ENCODE measurements at places on chromosomes 1 and 21. TPM values are rescaled to one million over a fixed set of nuclear protein-coding genes. Genes with fewer than 3 reads are reported as not detected.

DNA sequence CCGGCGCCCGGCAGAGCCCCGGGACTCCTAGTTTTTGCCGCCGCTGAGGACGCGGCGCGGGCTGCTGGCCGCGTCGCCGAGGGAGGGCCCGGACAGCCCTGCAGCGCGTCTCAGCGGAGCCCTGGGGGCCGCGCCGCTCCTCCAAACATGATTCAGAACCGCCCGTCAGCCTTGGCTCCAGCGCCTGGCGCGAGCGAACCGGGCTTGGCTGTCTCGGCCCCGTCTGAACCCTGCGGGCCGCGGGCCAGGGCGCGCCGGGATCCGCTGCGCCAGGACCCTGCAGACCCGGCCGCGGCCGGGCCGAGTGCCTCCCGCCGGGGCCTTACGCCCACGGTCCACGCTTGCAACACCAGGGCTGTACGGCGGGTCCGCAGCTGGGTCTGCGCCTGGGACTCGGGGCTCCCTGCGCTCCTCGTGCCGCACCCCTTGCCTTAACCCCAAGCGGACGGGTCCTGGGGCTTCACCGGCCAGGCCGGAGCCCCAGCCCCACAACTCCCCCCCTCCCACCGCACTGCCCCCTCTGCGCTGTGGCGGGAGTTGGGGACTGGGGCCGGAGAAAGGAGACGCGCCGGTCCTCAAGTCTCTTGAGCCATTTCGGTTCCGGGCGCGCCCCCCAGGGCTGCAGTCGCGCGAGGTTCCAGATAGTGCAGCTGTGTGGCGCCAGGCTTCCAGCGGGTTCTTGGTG is 48.4 kb upstream of the CD34 start:
- DNase-seq, result peak; percentile 33

DNA sequence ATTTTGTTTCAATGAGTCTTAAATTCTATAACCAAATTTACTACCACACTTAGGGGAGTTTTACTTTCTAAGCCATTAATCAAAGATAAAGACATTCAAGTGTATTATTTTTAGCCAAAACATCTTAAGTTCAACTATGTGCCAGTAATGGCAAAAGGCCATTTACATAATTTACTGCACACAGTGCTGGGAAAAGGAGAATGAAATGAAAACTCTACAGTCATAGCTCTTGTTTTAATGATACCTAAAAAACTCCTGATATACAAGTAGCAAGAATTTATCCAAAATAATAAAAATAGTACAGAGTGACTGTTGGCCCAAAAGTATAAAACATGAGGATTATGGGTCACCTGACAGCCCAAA is 42.4 kb upstream of the C1orf198 start:
- DNase-seq, result no peak

DNA sequence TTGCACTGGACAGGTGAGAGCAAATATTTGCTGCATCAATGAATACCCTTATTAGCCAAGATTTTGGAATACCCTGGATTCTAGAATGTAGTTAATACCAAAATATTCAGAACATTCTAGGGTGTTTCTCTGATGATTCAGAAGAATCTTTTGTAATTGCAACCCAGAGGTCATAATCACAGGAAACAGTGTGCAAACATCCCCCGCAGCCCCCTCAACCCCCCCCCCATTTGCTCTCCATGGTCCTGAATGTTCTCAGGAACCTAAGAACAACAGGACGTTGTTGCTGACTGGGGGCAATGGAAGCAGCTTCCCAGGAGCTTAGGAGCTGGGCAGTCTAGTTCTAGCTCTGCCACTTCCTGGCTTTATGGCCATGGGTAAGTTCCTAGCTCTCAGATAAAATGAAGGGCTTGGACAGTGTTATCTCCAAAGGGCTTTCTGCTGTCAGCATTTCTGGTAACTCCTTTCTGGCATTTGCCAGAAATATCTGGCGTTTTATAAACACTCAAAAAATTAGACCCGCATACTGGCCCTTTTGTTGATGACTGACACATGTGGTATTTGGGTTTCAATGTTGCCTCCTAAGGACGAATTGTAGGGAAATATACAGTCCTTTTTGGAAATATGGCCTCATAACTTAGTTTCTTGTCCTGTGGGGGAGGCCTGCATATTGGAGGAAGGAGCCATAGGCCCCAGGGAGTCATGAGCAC is 178.6 kb downstream of the RRAGC start:
- no peak for DNase-seq

DNA sequence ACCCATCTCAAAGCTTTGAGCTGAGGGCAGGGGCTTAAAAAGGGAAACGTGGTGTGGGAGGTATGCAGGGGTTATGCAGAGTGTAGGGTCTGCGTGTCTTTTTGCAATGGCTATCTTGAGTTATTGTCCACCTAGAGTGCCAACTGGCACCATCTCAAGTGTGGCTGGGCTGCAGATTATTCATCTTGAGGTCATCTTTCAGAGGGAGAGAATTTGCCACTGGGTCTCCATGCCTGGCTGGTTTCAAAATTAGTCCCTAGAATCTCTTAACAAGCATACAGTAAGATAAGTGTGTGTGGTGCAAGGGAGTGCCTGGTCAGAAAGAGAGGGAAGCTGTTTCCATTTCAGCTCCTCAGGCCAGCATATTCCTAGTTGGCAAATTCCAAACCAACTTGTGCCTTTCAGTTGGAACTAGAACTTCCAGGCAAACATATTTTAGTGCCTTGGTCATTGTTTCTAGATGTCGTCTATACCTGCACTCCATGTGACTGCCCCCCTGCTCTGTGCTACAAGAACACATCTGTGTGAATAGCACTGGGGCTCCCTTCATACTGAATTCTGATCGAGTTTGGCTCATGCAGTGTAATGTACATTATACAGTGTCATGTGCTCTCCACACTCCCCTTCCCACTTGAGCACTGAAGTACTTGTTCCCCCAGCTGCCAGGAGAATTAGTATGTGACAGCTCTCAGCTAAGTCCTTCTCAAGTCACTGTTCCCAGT is 5.0 kb upstream of the OR2T8 start:
- no peak for DNase-seq

DNA sequence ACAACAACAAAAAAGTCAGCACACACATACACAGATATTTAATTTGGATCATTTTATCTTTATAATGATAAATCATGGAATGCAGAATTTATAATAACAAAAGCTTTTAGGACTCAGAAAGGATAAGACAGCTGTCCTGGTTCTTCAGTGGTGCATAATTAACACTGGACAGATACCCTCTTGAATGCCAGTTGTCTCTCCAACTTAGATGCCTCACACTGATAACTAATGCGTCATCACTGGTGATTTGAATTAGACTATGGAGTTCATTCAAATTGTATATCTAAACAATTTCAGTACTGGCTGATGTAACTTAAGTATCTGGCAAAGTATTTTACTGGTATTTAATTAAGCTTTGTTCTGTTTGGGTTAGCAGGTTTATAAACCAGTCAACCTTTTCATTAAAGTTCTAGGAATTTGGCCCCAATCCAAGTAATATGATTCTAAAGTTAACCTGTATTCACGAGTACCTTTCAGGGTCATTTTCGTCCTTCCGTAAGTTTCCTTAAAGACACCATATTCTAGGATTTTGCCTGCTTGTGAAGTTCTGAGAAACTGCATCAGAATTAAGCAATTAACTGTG is 1199.5 kb upstream of the TMPRSS15 start:
- DNase-seq, result no peak

GRCh38 chr1:44907893-44908292 is 64.8 kb upstream of the PTCH2 start:
- DNase-seq, result no peak

DNA sequence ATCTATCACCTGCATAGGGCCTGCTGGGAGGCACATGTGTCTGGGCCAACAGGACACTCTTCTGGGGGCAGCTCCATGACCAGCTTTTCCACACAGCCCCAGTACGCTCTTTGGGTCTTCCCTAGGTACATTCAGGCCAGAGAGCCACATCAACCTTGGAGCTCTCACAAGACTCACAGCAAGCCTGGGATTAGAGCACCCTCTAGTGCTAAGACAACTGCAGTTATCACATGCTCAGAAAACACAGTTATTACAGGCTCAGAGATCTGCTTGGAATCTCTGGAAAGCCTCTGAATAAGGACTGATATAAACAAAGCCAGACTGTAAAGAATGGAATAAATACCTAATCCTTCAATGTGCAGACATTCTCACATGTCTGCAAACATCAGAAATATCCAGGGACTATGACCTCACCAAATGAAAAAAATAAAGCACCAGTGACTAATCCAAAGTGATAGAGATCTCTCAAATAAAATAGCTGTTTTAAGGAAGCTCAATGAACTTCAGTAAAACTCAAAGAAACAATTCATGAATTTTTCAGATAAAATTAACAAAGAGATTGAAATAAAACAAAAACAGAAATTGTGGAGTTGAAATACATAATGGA is 563.9 kb upstream of the NR5A2 start:
- DNase-seq, result peak; percentile 44

- no peak for DNase-seq
These were observed 47.4 kb downstream of the GRIK1 start for GRCh38 chr21:29892379-29892778.

DNA sequence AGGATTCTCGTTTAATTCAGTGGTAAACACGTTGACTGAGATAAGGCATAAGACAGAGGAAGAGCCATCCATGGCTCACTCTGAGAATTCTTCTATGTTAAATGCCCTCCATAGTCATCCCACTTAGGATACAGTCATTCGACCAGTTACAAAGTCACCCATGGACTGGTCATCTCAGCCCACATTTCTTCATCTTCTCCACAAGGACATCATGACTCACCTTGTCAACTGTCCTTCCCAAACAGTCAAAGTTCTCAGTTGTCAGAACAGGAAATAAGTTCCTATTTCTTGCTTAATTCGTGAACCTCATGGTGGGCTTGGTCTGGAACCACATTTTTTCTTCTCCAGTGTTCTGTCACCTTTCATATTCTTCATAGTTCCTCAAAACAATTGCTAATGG is 133.2 kb downstream of the TGFB2 start:
- no peak for DNase-seq

DNA sequence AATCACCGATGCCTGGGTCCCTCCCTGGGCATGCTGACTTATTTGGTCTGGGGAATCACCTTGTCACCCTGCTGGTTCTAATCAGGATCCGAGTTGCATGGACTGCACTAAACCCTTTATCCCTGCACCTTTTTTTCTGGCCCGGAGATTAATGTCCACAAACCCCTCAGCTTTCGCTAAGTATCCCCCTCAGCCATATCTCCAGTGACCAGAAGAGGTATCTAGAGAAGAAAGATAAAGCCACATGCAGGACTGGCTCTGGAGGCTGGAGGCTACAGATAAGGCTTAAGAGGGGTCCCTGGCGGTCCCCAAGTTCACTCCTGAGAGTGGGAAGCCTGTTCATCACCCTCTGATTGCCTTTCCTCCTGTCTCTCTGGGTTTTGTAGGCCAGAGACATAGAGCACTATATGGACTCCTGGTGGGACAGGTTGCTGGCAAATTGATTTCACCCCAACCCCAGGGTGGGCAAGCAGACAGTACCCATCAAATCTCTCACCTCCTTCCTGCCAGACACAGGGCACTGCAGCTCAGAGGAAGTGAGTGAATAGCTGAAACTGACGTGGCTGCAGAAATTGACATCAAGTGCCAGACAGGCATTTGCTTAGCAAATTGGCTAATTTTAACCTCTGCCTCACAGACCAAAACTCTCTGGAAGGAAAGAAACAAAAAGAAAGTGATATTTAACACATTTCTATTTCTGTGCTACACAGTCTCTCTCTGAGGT is 38.8 kb downstream of the HMGB4 start:
- no peak for DNase-seq

GRCh38 chr1:240737298-240737697 is 125.3 kb upstream of the GREM2 start:
- DNase-seq, result no peak

GRCh38 chr1:13967707-13968106 is 267.7 kb downstream of the PRDM2 start:
- DNase-seq, result no peak

DNA sequence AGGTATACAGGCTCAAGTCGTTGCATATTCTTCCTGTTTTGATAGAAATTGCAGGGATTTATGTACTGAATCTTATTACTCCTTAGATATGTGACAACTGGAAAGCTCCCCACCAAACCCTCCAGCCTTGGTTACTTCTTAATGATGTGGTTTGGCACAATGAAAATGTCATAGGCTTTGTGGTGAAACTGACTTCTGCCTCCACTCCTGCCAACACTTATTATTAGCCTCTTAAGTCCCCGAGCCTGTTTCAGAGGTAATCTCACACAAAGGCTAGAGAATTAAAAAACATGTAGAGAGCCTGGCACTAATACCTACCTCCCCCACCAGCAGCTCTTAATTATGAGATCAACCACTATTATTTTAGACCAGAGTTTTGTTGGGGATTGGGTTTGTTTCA is 4.2 kb downstream of the COX20 start:
- no peak for DNase-seq

- no peak for DNase-seq
These were observed 50.8 kb upstream of the CLIC4 start for GRCh38 chr1:24694380-24694843.

DNA sequence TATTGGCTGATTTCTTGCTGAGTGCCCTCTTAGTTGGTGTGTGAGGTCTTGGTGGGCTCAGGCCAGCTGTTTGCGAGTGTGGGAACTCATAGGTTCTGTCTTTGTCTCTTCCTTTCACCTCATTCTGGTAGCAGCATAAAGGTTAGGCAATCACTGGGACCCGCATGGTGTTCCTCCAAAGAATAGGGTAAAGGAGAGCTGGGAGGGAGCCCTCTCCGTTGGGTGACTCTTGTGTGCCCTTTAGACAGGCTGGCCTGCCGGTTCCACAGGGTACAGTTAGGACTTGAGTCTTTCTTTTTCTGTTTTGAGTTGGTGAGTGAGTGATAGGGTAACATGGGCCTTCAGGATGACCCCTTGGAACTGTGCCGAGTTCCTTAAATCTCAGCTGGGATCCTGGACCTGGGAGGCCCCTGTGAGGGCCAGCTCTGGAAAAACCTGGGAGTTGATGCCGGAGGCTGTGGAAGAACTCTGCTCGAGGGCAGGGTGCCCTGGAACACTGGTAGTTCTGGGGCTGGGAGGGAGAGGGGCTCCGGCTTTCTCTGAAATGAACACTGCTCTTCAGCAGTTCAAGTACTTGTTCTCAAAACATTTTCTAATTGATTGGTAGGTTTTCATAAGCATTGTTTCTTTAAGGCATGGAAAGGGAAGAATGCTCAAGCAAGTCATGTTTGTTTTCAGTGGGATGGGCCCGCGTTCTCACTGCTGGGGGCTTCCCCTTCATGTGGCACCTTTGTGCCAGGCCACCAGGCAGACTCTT is 2.1 kb upstream of the THAP3 start:
- DNase-seq, result no peak

DNA sequence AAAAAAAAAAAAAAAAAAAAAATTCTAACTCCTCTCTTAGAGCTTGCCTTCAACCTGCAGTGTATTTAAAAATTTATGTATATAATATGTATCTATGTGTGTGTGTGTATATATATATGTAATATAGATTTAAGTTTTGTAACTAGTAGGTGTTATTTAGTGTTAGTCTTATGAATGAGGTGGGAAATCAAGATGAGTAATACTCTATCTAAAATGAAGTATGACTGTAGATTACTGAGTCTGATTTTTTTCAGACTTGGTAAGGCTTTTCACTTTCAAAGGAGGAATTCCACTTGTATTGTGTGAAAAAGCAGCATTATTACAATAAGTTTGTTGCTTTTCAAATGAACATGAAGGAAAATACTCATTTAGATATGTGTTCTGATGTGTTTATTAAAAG is 5.4 kb upstream of the DNM3 start:
- DNase-seq, result no peak

- no peak for DNase-seq
These were observed 49.1 kb downstream of the COP1 start for GRCh38 chr1:176157995-176158394.

Gene ZNF436
- total RNA-seq, result 3.3 TPM

Gene SPRR2G
- total RNA-seq, result not detected

Gene LCE2A
- not detected for total RNA-seq

Gene TRPM2
- 3.5 TPM for total RNA-seq

Gene LRRC3
- total RNA-seq, result 2.8 TPM

Gene DYNLT5
- not detected for total RNA-seq

Gene CFAP141
- not detected for total RNA-seq
